Naive thymus-derived CD8-positive, alpha-beta T cell (primary cell): ENCODE measurements at places on chromosomes 5 and 9. TPM values are rescaled to one million over a fixed set of nuclear protein-coding genes. Genes with fewer than 3 reads are reported as not detected.

TEK gene
- not detected for total RNA-seq

TPPP gene
- total RNA-seq: 0.16 TPM

- no peak for DNase-seq
- no peaks in the 10 kb centered on the region for H3K27me3 ChIP-seq
- H3K4me3 ChIP-seq: no peak overlapping the region
- no peak overlapping the region for H3K27ac ChIP-seq
- H3K4me1 ChIP-seq: no peaks in the 10 kb centered on the region
- no peaks in the 10 kb centered on the region for H3K36me3 ChIP-seq
These were observed 28.8 kb upstream of the MELK start for GRCh38 chr9:36543916-36544315.

DNA sequence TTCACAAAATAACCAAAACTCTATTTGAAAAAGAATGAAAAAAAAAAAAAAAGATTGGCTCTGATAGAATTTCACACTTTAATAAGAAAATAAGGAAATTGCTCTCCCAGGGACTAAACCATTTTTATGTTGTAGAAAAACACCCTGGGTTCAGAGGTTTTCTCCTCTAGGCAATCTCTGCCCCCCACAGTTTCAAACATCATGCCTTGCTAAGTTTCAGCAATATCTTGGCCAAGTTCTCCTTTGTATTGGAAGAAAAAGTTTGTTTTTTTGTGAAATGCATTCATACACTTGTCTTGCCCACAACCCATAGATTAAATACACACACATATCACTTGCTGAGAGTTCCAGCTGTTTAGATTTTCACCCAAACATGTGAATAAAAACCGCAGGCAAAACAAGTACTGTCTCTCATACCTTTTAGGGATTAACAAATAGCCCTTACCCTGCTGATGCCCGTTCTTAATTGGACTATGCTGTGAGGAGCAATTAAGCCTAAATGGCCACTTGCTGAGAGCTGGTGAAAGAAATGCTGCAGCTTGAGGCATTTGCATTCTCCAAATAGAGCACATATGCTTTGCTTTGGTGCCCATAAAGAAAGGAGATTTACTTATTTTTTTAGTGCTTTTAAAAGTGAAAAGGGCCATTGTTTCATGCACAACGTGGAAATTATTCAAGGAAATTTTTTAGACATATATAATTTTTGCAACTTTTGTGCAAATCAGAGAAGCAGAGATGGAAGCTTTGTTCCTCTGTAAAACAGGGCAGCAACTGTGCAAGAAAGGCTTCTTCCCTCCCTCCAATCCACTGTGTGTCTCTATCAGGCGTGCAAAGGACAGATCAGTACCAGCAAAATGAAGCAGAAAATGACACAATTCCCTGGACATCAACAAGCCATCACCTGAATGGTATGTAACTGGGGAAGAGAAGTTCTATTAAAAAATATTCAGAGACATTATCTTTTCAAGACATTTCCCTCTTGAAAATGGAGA is 262.4 kb upstream of the KIF2A start:
- H3K36me3 ChIP-seq: no peaks in the 10 kb centered on the region
- no peak overlapping the region for H3K4me3 ChIP-seq
- H3K27ac ChIP-seq: no peak overlapping the region
- H3K27me3 ChIP-seq: peaks cover 2% of the 10 kb centered on the region
- DNase-seq: no peak

DNA sequence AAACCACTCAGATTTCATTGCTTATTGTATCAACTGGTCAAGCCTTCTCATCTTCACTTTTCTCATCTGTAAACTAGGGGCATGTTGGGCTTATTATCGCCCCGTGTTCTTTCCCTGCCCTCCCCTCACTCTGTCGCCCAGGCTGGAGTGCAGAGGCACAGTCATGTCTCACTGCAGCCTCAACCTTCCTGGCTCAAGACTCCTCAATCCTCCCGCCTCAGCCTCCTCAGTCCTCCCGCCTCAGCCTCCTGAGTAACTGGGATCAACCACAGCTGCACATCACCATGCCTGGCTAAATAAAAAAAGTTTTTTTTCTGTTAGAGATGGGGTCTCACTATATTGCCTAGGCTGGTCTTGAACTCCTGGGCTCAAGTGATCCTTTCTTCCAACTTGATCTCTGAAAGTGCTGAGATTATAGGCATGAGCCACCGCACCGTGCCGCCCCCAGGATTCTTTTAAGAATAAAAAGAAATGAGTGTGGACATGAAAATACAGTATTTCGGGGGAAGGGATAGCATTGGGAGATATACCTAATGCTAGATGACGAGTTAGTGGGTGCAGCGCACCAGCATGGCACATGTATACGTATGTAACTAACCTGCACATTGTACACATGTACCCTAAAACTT is 2.0 kb downstream of the MAML1 start:
- no peaks in the 10 kb centered on the region for H3K27me3 ChIP-seq
- peak overlapping the region; percentile 95 for H3K4me3 ChIP-seq
- H3K36me3 ChIP-seq: no peaks in the 10 kb centered on the region
- DNase-seq: no peak
- peaks cover 22% of the 10 kb centered on the region for H3K4me1 ChIP-seq

GRCh38 chr5:116476897-116477537 is 97.6 kb downstream of the SEMA6A start:
- H3K36me3 ChIP-seq: peaks cover 34% of the 10 kb centered on the region
- H3K27me3 ChIP-seq: no peaks in the 10 kb centered on the region
- H3K4me3 ChIP-seq: no peak overlapping the region
- H3K27ac ChIP-seq: no peak overlapping the region

- H3K27ac ChIP-seq: no peak overlapping the region
- DNase-seq: no peak
- H3K27me3 ChIP-seq: no peaks in the 10 kb centered on the region
These were observed 939.7 kb downstream of the NR2F1-AS1 start for GRCh38 chr5:92641031-92641962.

DNA sequence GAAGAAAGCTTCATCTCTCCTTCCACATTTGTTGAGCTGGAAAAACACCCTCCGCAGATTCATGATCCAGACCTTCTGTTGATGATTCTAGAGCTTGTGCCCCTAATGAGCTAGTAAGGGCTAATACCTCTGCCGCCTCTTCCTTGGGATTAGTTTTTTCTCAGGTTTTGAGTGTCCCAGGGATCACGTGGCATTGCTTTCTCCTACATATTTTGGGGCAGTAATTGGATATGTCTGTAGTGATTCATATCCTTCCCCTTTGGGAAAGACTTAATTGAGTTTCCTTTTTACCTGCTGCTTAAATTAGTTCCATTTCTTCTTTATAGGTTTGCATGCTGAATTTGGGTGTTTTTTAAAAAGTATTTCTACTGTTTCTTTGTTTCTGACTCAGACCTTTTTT is 143.9 kb downstream of the GOLPH3 start:
- DNase-seq: no peak
- H3K4me3 ChIP-seq: no peak overlapping the region
- H3K27me3 ChIP-seq: no peaks in the 10 kb centered on the region
- no peaks in the 10 kb centered on the region for H3K36me3 ChIP-seq
- H3K4me1 ChIP-seq: peaks cover 16% of the 10 kb centered on the region

GRCh38 chr5:87829217-87829551 is 416.5 kb upstream of the CCNH start:
- no peak for DNase-seq
- H3K4me3 ChIP-seq: no peak overlapping the region
- H3K27me3 ChIP-seq: peaks cover 1% of the 10 kb centered on the region
- H3K36me3 ChIP-seq: peaks cover 16% of the 10 kb centered on the region
- no peak overlapping the region for H3K27ac ChIP-seq

DNA sequence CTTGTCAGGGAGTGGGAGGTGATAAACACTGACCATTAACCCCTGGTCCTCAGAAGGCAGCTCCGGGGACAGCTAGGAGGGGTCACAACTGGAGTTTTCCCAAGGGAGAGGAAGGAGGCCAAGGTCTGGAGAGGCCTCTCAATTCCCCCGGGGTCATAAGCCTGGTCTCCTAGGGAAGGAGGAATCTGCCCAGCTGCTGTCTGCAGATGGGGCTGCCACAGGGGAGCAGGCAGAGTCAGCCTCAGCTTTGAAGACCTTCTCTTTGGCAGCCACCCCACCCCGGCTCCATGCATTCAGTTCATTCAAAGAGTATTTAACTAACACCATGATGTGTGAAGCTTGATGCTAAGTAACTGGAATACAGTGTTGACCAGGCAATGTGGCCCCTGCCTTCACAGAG is 74.6 kb upstream of the HSPA9 start:
- peaks cover 18% of the 10 kb centered on the region for H3K4me1 ChIP-seq
- peaks cover 4% of the 10 kb centered on the region for H3K36me3 ChIP-seq
- H3K27ac ChIP-seq: no peak overlapping the region

DNA sequence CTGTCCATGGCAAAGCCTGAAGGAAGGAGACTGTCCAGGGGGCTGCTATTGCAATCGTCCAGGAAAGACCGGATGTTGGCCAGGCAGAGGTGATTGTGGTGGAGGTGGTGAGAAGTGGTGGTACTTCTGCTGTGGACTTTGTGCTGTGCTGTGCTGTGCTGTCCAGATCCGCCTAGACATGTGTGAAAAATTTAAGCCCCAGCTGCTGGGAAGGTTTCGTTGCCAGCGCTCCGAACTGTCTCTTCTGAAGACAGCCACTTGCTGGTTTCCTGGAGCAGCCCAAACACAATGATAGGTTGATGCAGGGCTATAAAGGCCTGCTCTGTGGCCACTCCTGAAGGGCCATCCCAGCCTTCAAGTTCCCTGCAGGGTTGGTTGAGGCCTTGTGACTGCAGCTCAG is 223.0 kb upstream of the MPDZ start:
- H3K4me1 ChIP-seq: no peaks in the 10 kb centered on the region
- H3K4me3 ChIP-seq: no peak overlapping the region
- no peak overlapping the region for H3K27ac ChIP-seq

- peaks cover 1% of the 10 kb centered on the region for H3K36me3 ChIP-seq
- no peak for DNase-seq
- no peak overlapping the region for H3K4me3 ChIP-seq
- H3K4me1 ChIP-seq: no peaks in the 10 kb centered on the region
These were observed 130.7 kb upstream of the NR3C1 start for GRCh38 chr5:143533978-143534760.

DNA sequence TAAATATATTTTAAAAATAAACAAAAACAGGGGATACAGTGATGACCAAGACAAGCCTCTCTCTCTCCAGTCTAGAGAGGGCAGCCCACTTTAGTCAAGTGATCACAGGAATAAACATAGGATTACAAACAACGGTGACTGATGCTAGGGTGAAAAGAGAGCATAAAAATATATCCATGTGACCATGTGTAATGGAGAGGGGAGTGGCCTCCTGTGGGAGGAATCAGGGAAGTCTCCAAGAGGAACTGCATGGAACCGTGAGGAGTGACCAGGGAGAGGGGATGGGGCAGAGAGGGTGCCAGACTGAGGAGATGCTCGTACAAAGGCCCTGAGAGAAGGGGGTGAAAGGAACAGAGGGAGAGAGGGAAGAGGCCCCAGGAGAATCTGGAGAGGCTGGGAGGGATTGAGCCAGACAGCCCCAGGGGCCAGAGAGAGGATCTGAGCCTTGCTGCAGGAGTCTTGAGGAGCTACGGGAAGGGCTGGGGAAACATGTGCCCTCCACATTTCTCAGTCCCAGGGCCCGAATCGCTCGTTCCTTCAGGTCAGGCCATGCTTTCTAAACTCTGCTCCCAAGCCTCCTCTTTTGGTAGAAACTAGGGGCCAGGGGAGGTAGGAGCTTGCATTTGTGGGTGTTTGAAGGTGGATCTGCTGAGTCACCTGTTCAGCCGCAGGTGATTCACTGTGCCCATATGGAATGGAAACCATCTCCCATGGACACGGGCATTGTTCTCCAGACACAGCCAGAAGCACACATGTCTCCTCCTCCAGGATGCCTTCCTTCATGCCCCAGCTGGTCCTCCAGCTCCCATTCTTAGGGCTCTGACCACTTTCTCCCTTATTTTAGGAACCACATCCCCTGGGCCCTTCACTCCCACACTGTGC is 63.8 kb downstream of the PAX5 start:
- H3K27me3 ChIP-seq: peaks cover 1% of the 10 kb centered on the region
- H3K4me1 ChIP-seq: peaks cover 6% of the 10 kb centered on the region
- peak overlapping the region; percentile 20 for H3K27ac ChIP-seq
- no peak for DNase-seq
- no peaks in the 10 kb centered on the region for H3K36me3 ChIP-seq

DNA sequence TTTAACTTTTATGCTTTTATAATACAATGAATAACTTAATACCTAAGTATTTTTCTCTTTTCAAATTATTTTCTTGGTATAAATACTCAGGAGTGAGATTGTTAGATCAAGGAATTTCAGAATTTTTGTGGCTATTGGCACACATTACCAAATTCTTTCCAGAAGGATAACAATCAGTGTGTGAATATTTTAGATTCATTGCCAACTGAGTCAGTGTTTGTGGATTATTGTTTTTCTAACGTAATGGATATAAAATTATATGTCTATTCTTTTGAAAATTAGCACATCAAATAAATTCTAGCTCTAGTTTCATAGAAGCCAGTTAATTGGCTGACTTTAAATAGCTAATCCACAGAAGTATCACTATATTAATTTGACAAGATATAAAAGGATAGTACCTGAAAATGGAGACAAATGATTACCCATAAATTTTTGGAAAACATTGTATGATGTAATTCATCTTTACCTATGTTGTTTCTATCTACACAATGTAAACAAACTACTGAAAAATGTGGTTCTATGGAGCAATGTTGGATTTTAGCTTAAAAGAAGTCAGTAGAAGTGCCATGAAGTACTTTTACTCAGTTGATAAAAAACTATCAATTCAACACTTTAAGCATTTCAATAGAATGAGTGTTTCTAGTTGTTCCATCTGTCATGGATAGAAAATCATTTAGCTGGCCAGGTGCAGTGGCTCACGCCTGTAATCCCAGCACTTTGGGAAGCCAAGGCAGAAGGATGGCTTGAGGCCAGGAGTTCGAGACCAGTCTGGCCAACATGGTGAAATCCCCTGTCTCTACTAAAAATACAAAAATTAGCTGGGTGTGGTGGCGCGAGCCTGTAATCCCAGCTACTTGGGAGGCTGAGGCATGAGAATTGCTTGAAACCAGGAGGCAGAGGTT is 185.1 kb downstream of the ADAMTSL1 start:
- no peaks in the 10 kb centered on the region for H3K4me1 ChIP-seq
- no peaks in the 10 kb centered on the region for H3K27me3 ChIP-seq
- no peak overlapping the region for H3K4me3 ChIP-seq
- DNase-seq: no peak

DNA sequence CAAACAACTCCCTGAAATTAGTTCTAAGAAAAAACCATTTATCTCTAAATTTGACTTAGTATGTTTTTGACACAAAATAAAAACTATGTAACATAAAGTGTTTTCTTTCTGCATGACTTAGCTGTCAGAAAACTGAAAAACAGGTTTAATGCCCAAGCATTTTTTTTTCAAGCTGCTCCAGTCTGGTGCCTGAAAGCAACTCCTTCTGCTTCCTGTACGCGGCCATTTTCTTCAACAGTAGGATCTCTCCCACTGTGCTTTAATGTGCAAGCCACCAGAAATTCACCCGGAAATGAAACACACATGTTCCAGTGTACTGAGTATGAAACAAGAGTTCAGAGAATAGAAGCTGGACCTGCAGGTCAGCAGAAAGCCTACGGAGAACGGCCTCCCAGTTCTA is 161.2 kb downstream of the MED27 start:
- no peaks in the 10 kb centered on the region for H3K27me3 ChIP-seq
- no peaks in the 10 kb centered on the region for H3K36me3 ChIP-seq
- peaks cover 12% of the 10 kb centered on the region for H3K4me1 ChIP-seq

- no peaks in the 10 kb centered on the region for H3K36me3 ChIP-seq
- H3K4me3 ChIP-seq: no peak overlapping the region
- H3K27me3 ChIP-seq: no peaks in the 10 kb centered on the region
These were observed 606.7 kb upstream of the FAM174A start for GRCh38 chr5:99928490-99928889.
